Daoy (cell line): ENCODE measurements at places on chromosomes 2 and 18. TPM values are rescaled to one million over a fixed set of nuclear protein-coding genes. Genes with fewer than 3 reads are reported as not detected.

The GALR1 gene
- total RNA-seq = not detected in 2 replicates

The PTPRN gene
- total RNA-seq = 0.21 and 1.3 TPM in 2 replicates

- DNase-seq = no peak
Measured at GRCh38 chr18:76988031-76988826, 144.4 kb downstream of the MBP start.

GRCh38 chr2:36416370-36417165 is 61.0 kb downstream of the CRIM1 start:
- no peak for DNase-seq

DNA sequence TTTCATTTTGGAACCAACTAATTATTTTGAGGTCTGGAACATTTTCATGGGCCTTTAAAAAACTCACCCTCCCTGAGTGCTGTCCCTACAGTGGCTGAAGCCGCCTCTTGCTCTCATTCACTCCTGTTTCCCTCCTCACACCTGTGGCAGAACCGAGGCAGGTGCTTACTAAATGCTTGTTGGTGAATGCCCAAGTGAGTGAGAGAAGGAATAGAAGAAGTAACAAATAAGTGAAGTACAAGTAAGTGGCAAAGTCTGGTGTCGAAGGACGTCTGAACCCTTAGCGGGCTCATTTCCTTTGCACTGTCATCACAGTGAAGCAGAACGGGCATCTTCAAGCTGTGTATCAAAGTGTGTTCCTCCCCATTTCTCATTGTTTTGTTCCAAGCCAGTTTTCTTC is 135.2 kb downstream of the RHBDD1 start:
- DNase-seq = no peak

DNA sequence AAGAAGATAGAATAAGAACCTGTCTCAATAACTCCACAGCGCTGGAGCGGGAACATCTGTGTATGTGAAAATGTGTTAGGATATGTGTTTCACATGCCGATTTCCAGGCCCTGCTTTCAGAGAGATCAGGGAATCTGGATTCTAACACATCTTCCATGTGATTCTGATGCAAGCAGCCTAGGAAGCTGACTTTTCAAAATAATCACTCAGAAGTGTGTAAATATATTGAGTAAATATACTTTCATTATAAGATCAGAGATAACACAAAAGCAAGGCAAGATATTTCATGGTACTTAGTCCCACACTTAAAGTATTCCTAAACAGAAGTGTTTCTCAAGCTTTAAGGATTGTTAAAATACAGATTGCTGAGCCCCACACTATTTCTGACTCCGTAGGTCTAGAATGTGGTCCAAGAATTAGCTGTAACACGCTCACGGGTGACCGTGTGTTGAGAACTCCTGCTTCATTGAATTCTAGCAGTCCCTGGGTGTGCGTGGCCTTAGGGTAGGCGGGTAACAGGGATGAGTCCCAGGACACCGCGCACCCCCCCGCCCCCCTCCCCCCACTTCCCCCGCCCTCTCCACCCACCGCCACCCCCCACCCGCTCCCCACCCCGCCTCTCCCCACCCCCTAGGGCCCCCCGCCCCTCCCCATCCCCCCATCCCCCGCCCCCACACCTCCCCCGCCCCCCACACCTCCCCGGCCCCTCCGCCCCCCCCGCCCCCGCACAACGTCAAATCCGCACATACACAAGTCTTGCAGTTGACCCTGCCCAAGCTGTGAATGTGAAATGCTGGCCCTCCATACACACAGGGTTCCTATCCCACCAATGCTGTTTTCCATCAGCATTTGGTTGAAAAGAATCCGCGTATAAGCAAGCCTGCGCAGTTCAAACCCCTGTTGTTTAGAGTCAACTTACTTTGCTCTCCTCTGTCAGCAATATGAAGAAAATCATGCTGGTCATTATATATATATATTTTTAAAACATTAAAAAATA is 94.2 kb upstream of the SLC39A10 start:
- DNase-seq = no peak
